ENCODE measurements at places on chromosomes 6 and 20.

- DNase-seq: no peak
Observed at GRCh38 chr20:62935204-62935967, 2.6 kb upstream of the GID8 start.

GRCh38 chr6:109331081-109331480, 51.2 kb downstream of the CD164 start:
- DNase-seq: no peak

DNA sequence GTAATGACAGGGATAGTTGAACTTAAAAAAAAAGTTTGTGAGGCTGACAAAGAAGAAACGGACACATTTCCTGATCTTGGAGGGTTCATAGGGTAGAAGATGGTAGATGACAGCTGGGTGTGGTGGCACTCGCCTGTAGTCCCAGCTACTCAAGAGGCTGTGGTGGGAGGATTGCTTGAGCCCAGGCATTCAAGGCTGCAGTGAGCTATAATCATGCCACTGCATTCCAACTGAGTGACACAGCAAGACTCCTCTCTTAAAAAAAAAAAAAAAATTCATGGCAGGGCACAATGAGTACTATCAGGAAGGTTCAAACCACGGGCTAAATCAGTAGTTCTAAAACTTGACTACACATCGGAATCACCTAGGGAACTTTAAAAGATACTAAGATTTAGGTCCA, 2.0 kb upstream of the MICA start:
- DNase-seq: peak; percentile 38

GRCh38 chr20:63396300-63396699, 35.2 kb upstream of the CHRNA4 start:
- no peak for DNase-seq

GRCh38 chr20:3781153-3781910, at the start of gene SPEF1:
TSS of gene SPEF1 (minus strand) at chr20:3781448. CDS start at chr20:3781287, 161 bp downstream.
- DNase-seq: peak; percentile 77

- DNase-seq: no peak
Observed at GRCh38 chr6:27260369-27260768, 12.9 kb downstream of the PRSS16 start.

- DNase-seq: no peak
Observed at GRCh38 chr20:20806121-20807095, 94.0 kb upstream of the RALGAPA2 start.

- no peak for DNase-seq
Observed at GRCh38 chr6:119077391-119077642, 1.1 kb downstream of the FAM184A start.

DNA sequence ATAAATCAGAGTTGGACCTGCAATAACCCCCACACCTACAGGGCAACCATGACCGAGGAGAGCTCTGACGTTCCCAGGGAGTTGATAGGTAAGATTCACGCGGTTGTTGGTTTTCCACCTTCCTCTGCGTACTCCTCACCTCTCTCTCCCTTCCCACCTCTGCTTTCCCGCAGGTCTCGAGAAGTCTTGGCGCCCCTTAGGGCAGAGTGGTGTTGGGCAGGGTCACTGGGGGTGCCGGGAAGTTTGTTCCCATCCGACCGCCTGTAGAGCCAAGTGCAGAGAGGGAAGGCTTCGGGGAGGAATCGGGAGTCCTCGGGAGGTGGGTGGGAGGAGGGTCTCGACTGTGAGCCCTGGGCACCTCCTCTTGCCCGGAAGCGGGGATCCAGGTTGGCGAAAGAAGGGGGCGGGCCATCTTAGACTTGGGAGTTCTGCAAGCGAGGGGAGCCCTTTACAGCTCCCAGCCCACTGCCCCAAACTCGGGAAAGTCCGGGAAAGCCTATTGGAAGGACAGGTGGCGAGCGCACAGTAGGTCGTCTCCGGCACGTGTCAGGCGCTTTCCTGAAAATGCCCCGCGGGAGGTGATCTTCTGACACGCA, 672 bp downstream of the CARMIL1 start:
- no peak for DNase-seq

DNA sequence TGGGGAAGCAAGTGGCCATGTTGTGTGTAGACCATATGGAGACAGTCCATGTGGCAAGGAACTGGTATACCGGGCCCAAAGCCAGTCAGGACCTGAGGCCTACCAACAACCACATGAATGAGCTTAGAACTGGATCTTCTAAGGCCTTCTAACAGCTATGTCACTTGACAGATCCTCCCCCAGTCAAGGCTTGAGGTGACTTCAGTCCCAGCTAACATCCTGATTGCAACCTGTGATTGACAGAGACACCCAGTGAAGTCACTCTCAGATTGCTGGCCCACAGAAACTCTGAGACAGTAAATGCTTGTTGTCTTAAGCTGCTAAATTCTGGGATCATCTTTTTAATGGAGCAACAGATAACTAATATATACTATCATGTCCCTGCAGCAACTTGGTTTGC, 32.9 kb downstream of the AHI1 start:
- DNase-seq: no peak

DNA sequence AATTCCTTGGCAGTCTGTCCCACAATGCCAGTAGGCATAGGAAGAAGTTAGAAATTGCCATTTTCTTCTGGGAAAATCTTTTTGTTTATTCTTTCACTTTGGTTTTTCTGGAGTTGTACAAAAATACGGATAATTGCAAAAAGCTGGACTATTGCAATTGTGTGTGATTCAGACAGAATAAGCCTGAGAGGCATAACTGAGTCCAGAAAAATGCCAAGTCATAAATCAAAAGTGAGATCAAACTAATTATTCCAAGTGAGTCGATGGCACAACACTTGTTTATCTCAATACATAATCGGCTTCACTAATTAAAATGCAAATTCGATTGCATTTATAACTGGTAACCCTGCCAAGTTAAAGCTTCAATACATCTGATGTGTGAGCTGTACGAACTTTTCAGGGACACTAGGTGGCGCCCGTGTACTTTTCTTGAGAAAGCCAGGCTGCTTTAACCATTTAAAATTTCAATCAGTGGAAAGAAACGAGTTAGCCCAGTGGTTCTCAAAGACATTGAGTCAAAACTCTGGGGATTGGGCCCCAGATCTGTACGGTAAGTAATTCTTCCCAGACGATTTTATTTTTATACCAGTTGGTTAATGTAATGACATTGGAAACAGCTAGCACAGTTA, 102.6 kb downstream of the LAMP5 start:
- no peak for DNase-seq

DNA sequence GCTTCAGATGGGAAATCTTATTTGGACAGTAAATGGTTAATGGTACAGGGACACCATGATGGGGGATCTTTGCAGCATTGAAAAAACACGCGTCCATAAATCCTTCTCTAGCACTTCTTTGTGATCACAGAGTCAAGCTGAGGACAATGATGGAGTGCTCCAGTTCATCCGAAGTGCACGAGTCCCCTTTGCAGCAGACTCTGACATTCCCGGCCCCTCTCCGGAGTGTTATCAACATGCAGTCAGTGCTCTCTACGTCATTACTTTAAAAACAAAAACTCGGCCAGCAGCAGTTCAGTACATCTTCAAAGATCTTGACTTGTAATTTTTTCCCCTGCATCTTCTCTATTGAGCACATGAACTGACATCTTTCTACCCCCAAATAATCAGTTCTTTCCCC, 185.5 kb upstream of the AKAP12 start:
- DNase-seq: no peak

DNA sequence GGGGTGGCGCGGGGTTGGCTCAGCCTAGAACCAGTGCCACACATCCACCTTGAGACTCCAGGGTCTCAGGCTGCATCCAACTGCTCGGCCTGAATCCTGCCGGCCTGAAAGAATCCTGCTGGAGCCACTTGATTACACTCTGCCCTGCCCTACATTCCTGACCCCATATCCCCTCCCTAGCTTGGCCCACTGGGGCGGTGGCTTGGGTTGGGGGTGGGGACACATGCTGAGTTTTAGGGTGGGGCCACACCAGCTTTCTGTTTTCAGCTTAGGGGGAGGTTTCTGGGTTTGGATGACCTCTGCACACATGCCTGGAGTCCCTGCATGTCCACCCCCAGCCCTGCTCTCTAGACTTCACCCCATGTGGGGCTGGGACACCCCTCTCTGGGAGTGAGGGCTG, 6.8 kb downstream of the ITPR3 start:
- no peak for DNase-seq

All from T1000 (cell line).